Left lung (tissue), 14 donors: ENCODE measurements at places on chromosomes 5 and 9.

DNA sequence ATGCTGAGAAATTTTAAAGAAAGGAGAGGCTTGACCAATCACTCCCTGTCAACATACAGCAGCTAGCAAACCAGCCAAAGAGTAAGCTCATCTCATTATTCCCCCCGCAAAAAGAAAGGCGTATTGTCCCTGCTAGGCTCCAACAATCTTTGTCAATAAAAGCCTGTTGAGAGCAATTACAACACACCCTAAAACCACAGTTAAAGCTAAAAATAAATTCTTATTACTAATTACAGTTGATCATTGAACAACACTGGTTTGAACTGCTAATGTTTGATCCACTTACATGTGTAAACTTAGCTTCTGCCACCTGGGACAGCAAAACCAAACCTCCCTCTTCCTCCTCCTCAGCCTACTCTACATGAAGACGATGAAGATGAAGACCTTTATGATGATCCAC lies 151.2 kb downstream of the TSSK1B start:
- no peak for DNase-seq

DNA sequence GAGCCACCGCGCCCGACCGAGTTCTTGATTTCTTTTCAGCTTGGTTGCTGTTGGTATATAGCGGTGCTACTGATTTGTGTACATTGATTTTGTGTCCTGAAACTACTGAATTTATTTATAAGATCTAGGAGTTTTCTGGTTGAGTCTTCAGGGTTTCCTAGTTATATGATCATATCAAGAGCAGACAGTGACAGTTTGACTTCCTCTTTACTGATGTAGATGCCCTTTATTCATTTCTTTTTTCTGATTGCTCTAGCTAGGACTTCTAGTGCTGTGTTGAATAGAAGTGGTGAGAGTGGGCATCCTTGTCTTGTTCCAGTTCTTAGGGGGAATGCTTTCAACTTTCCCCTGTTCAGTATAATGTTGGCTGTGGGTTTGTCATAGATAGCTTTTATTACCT lies 17.4 kb upstream of the LRRC19 start:
- no peak for DNase-seq

DNA sequence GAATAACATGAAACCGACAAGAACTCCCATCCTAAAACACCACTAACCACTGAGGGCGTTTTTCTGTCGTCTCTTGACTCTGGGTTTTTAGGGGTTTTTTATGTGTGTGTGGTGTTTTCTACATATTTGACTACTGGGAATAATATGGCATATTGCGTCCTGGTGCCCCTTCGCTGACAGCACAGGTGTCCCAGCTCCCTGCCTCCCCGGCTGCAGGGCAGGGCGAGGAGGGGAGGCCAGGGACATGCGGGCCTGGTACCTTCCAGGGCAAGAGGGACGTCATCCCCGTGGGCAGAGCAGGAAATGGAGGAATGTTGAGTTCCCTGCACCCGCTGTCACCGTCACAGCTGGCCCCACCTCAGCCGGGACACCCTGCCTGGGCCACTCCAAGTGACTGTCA lies 34.8 kb downstream of the VAV2 start:
- DNase-seq: no peak

DNA sequence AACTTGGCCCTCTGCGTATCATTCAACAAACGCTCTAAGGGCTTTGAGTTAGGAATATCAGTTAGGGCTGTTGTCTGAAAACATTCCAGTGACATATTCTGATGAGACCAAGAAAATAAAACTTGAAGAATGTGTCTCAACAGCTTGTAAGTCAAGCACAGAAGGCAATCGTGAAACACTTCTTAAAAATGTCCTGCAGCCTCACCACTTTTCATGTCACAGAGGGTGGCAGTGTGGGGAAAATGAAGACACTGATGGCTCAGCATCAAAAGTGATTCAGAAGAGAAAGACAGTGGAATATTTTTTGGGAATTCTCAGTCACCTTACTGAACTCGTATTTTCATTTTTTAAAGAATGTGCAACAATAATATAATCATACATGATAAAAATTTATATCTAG lies 247.3 kb downstream of the CTNND2 start:
- no peak for DNase-seq

DNA sequence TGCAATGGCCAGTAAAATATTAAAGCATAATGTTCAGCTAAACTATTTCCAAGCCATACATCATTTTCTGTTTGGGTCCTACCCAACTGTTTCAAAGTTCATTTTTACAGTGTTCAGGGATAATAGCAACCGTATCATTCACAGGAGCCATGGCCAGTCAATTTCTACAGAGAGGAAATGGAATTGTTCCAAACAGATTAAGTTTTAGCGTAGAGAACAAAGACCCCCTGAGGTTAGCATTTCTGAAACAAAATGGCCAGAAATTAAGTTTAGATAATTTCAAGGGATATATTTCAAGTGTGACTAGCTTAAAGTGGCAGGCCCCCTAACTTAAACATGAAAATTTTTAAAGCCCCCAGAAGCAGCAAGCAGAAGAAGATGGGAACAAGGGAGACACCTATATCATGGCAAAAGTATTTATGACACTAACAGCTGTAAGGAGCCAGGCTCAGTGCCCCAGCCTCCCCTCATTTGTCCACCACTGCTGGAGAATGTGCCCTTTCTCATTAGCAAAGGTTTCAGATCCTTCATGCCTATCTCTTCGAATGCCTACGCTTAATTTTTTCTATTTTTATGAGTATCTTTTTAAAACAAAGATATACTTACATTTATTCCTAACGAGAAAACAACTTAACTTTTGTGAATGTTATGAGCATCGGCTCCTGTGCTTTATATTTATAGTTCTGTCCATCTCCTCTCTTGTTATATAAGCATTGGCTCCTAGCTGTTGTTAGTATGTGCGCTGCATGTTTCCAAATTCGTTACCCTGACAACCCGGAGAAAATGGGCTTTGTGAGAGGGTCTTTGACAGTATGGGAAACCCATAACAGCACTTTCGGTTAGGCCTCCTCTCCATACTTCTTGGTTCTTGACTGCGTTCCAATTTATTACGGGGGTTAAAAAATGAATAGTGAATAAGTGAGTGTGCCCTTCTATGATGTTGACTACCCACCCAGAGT lies 116.3 kb downstream of the MED27 start:
- DNase-seq: no peak

GRCh38 chr5:2066373-2066772 lies 183.6 kb upstream of the IRX4 start:
- no peak for DNase-seq
